ENCODE measurements at places on chromosomes 1 and 21. TPM values are rescaled to one million over a fixed set of nuclear protein-coding genes. Genes with fewer than 3 reads are reported as not detected.
A peak's percentile ranks its signal among the peaks of the same experiment; 100 is the strongest.

- DNase-seq, result no peak
- no peaks in the 10 kb centered on the region for H3K36me3 ChIP-seq
- no peak overlapping the region for H3K4me3 ChIP-seq
- H3K27me3 ChIP-seq, result peaks cover under 1% of the 10 kb centered on the region
Measured at GRCh38 chr1:210364479-210364878, 35.8 kb downstream of the HHAT start.

- H3K4me1 ChIP-seq, result peaks cover 34% of the 10 kb centered on the region
- peaks cover 3% of the 10 kb centered on the region for H3K27me3 ChIP-seq
- no peak overlapping the region for H3K4me3 ChIP-seq
- H3K27ac ChIP-seq, result no peak overlapping the region
- no peak for DNase-seq
Measured at GRCh38 chr1:43851561-43852338, 81.9 kb upstream of the ARTN start.

GRCh38 chr1:230414694-230415093 is 11.4 kb downstream of the PGBD5 start:
- H3K27me3 ChIP-seq, result peaks cover 7% of the 10 kb centered on the region
- H3K36me3 ChIP-seq, result no peaks in the 10 kb centered on the region
- H3K4me1 ChIP-seq, result no peaks in the 10 kb centered on the region
- H3K4me3 ChIP-seq, result no peak overlapping the region
- DNase-seq, result no peak
- H3K27ac ChIP-seq, result no peak overlapping the region

DNA sequence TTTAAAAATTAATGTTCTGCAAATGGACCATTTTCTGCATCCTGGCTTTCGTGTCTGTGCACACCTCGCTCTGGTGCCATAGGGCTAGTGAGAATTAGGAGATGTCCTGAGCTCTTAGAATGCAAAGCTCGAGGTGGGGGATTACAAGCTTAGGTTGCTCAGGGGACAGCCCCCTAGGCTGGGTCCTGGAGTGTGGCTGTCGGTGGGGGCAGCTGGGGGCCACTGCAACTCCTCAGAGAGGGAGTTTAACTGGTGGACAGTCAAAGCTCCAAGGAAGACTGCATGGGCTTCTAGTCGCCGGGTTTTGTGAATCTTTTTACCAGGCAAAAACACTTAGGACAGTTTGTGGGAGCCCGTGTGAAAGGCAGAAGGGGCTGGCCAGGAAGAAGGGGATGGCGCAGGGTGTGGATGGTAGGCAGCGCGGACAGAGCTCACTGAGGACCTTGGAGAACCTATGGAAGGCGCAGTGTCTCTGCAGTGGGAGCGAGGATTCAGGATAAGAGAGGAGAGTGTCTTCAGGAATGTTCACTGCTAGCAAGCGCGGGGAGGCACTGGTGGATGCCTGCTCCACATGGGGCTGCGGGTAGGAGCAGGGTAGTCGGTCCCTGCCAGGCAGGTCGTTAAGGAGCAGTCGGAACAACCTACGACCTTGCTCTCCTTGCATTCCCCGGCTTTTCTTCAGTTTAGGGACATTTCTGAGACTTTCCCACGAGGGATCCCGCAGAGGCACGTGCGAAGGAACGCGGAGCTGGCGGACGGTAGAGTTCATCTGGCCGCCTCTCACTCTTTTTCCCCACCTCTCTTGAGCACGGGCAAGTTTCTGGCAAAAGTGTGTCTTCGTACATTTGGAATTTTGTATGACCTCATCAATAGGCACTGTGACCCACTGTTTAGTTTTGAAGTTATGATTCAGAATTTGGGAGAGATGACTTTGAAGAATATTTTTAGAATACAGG is 12.9 kb upstream of the KCNE1 start:
- H3K4me3 ChIP-seq, result no peak overlapping the region
- no peak overlapping the region for H3K27ac ChIP-seq
- peaks cover 22% of the 10 kb centered on the region for H3K36me3 ChIP-seq
- no peaks in the 10 kb centered on the region for H3K27me3 ChIP-seq

GRCh38 chr1:219539645-219540254 is 73.2 kb downstream of the ZC3H11B start:
- peaks cover 2% of the 10 kb centered on the region for H3K4me1 ChIP-seq
- DNase-seq, result no peak
- H3K27ac ChIP-seq, result no peak overlapping the region
- no peak overlapping the region for H3K4me3 ChIP-seq
- H3K36me3 ChIP-seq, result no peaks in the 10 kb centered on the region

- no peak overlapping the region for H3K27ac ChIP-seq
- no peak overlapping the region for H3K4me3 ChIP-seq
- H3K36me3 ChIP-seq, result no peaks in the 10 kb centered on the region
Measured at GRCh38 chr1:34655875-34656240, 99.0 kb upstream of the GJB5 start.

DNA sequence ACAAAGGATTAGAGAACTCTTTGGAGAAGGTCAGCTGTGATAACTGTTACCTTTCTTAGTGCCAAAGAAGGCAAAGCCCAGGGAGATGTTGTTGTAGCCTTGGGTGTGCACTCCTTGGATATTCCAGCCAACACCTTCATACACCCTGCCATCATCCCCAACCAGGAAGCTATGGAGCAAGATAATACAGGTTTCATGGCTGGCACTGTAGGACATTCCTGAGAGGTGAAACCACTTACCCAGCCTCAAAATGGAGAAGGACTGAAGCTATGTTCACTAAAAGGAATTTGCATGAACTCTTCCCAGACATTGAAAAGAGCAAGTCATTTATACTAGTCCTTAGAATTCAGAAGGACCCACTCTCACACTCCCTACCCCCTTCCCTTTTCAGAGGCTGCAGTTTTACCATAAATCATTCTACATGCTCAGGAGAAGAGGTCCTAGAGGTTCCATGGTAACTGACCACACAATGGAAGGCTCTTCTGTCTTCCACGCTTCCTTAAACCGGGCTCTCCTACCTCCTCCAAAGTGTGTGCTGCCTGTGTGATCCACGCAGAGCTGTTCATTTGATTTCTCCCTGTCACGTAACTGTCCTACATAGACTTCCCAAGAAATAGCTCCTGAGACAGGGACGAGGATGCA is 5.5 kb downstream of the PGLYRP4 start:
- H3K27ac ChIP-seq, result no peak overlapping the region
- no peak overlapping the region for H3K4me3 ChIP-seq
- H3K4me1 ChIP-seq, result peaks cover 20% of the 10 kb centered on the region
- no peaks in the 10 kb centered on the region for H3K36me3 ChIP-seq
- no peak for DNase-seq

GRCh38 chr1:113976609-113977278 is 2.5 kb upstream of the OLFML3 start:
- peak overlapping the region; percentile 62 for H3K4me3 ChIP-seq
- peaks cover 5% of the 10 kb centered on the region for H3K27me3 ChIP-seq
- no peak for DNase-seq
- H3K27ac ChIP-seq, result peak overlapping the region; percentile 83
- peaks cover 33% of the 10 kb centered on the region for H3K36me3 ChIP-seq

DNA sequence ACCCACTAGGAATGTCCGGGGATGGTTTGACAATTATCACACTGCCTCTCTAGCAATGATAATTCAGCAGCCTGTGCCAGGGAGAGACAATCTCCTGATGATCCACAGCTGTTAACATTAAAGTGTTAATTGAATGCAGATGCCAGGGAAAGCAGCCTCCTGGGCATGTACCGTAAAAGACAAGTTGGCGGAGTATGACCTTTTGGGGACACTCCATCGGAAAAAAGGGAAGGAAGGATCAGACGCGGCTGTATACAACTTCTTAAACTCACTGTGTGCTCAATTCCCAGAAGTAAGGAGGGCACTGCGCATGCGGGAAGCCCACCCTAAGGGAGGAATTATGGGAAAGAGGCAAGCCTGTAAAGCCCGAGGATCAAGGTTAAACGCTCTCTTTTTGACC is 62.6 kb downstream of the MAP3K7CL start:
- peaks cover 24% of the 10 kb centered on the region for H3K4me1 ChIP-seq
- no peak overlapping the region for H3K4me3 ChIP-seq
- DNase-seq, result no peak
- H3K27me3 ChIP-seq, result no peaks in the 10 kb centered on the region

DNA sequence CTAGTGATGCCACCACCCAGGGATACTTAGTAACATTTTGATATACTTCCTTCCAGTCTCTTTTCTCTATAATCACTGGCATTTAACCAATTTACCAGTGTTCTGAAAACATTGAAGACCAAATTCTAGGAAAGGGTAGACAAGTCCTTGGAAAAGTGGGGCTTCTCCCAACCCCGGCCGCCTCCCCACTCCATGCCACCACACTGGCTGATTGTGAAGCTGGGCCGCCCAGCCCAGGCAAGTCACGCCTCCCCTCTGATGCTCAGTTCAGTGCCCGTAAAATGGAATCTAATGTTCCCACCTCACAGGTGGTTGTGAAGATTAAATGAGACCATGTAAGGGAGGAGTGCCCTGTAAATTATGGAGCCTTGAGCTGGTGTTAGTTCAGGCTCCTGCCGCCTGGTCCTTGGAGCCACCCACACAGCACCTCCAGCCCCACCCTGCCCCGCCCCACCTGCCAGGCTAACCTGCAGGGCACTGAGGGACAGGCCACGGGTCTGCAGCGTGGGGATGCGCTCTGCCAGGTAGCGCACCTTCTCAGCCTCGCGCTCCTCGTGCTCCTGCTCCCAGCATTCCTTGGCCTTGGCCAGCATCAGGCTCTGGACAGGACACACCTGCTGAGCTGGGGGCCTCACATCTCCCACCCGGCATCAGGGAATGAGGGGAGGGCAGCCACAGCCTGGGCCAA is 7.3 kb downstream of the TNNI1 start:
- H3K27me3 ChIP-seq, result no peaks in the 10 kb centered on the region
- no peak for DNase-seq
- H3K36me3 ChIP-seq, result no peaks in the 10 kb centered on the region
- no peak overlapping the region for H3K4me3 ChIP-seq

DNA sequence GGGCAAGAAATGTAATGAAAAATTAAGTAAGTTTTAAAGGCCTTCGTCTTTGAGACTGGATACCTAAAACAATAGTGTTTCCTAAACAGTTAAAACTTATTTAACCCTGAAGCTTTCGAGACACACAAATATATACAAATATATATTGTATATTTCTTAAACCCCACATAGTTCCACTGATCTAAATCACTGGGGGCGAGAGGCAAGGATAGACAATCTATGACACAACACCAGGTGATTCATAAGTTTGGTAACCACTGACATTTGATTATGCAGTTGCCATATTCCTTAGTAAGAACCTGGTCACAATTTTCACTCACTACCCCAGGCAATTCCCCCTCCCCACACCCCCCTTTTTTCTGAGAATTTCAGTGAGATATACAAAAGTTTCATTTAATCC is 55.3 kb upstream of the BOLA1 start:
- peaks cover 4% of the 10 kb centered on the region for H3K27me3 ChIP-seq
- H3K4me3 ChIP-seq, result peak overlapping the region; percentile 90
- peak overlapping the region; percentile 91 for H3K27ac ChIP-seq
- H3K4me1 ChIP-seq, result peaks cover 59% of the 10 kb centered on the region

GRCh38 chr1:96684744-96685143 is 36.8 kb upstream of the PTBP2 start:
- no peak overlapping the region for H3K4me3 ChIP-seq
- peaks cover 2% of the 10 kb centered on the region for H3K27me3 ChIP-seq
- H3K27ac ChIP-seq, result no peak overlapping the region
- no peaks in the 10 kb centered on the region for H3K4me1 ChIP-seq
- DNase-seq, result no peak

DNA sequence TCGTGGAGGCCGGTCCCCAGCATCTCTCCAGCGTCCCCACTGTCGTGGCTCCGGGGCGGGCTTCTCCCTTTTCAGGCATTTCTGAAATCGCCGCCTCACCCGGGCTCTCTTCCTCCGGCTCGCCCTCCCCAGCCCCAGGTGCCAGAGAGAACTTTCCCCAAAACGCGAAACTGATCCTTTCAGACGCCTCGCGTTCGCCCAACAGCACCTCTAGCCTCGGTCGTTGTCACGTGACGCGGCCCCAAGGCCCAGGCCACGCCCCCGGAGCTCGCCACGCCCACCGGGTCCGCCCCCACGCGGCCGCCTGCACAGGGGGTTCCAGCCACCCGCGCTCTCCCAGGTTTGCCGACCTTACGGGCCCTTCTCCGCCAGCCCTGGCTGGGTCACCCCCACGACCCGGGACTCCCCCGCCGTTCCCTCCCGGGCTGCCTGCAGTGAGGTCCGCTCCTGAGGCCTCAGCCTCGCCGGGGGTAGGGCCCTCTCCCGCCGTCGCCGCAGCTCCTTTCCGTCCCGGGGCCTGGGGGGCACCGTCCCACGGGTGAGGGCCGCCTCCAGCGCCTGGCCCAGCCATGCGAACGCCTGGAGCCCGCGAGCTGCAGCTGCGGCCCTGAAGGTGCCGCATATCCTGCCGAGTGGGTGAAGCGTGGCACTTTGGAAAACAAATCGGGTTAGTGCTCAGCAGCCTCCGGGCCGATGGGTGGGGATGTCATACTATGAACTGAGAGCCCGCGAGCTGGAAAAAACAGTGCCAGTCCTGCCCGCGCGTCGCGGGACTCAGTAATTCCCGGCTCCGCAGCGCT is 21.0 kb downstream of the H3-3A start:
- no peaks in the 10 kb centered on the region for H3K36me3 ChIP-seq
- DNase-seq, result peak; percentile 92
- H3K4me3 ChIP-seq, result peak overlapping the region; percentile 94
- H3K27ac ChIP-seq, result no peak overlapping the region
- H3K4me1 ChIP-seq, result peaks cover 9% of the 10 kb centered on the region

- H3K4me1 ChIP-seq, result peaks cover 98% of the 10 kb centered on the region
- peak; percentile 81 for DNase-seq
- peaks cover 81% of the 10 kb centered on the region for H3K36me3 ChIP-seq
- H3K27me3 ChIP-seq, result peaks cover 57% of the 10 kb centered on the region
Measured at GRCh38 chr1:24915816-24916602, 14.1 kb downstream of the RUNX3 start.

- H3K4me1 ChIP-seq, result no peaks in the 10 kb centered on the region
- H3K4me3 ChIP-seq, result no peak overlapping the region
- no peaks in the 10 kb centered on the region for H3K36me3 ChIP-seq
Measured at GRCh38 chr1:36207339-36207738, 16.9 kb upstream of the THRAP3 start.

DNA sequence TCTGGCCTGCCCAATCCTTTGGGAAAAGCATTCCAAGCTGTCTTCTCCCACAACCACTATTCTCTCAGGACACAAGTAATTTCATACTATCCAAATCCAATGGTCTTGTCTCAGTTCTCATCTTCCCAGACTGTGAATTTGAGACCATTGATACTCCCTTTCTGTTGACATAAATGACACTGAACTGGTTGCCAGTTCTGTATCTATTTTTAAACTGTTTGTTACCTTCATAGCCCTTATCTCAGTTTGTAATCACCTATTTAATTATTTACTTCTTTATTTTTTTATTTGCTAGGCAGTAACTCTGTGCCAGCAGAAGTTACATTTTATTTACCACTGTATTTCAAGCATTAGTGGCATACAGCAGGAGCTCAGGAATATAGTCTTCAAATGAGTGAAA is 24.0 kb downstream of the TCEANC2 start:
- no peak for DNase-seq
- no peaks in the 10 kb centered on the region for H3K27me3 ChIP-seq
- no peak overlapping the region for H3K4me3 ChIP-seq
- H3K27ac ChIP-seq, result no peak overlapping the region
- peaks cover 4% of the 10 kb centered on the region for H3K36me3 ChIP-seq
- peaks cover 5% of the 10 kb centered on the region for H3K4me1 ChIP-seq

- no peaks in the 10 kb centered on the region for H3K4me1 ChIP-seq
- DNase-seq, result no peak
- no peaks in the 10 kb centered on the region for H3K36me3 ChIP-seq
- no peak overlapping the region for H3K4me3 ChIP-seq
- H3K27ac ChIP-seq, result no peak overlapping the region
Measured at GRCh38 chr1:203528976-203529835, 35.3 kb downstream of the OPTC start.

- no peak overlapping the region for H3K27ac ChIP-seq
- no peaks in the 10 kb centered on the region for H3K36me3 ChIP-seq
- H3K4me1 ChIP-seq, result no peaks in the 10 kb centered on the region
Measured at GRCh38 chr1:5254975-5255374, 600.6 kb downstream of the AJAP1 start.

Gene LCE1B
- not detected for polyA plus RNA-seq

Gene ETV3L
- polyA plus RNA-seq, result not detected

Gene IFI44L
- polyA plus RNA-seq, result 0.59 TPM

Measured in immature natural killer cell (primary cell).